Tibial artery (tissue), 4 donors: ENCODE measurements at places on chromosomes 4 and X.
A peak's percentile ranks its signal among the peaks of the same experiment; 100 is the strongest.

DNA sequence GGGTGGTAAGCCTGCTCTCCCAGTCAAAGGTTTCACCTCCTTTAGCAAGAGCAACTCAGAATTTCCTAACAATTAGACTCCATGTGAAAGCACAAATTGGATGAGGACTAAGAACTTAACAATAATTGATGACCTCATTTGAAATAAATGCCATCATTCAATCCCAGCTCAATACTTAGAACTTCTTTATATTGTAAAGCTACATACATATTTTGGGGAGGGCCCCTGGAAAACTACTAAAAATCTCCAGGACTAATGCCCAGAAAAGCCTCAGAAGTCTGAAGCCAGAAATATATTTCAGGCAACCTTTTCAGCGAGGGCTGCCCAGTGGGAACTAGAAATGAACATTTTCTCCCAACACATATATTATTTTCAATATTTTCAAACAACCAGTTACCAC is 38.1 kb downstream of the AMOT start:
- DNase-seq = no peak

DNA sequence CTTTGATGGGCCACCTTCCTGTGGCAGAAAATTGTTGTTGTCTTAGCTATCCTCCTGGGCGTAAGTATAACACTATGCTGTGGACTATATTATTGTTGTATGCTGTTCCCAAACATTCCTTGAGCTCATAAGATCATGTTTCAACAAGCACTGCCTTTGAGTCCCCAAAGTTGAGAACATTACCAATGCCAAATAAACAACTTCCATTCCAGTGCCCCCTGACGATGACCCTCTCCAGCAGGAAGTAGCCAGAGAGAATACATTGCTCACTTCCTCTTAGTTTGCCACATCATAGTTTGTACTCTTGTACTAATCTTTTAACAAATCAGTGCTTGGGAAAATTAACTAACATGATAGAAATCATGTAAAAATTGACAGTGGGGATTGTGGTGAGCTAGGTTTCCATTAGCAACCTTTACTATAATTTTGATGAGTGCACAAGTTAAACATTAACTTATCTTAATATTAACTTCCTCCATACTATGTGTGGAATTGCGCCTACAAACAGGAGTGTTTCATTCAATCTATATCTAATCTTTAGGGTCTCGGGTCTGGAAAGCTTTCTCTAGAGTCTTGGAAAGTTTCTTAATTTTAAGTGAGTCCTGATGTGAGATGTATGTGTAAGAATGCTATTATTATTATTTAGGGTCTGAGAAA is 20.3 kb upstream of the DHX15 start:
- no peak for DNase-seq

- DNase-seq = no peak
Observed at GRCh38 chr4:127419431-127419830, 213.3 kb upstream of the INTU start.

- no peak for DNase-seq
Observed at GRCh38 chr4:84916227-84916626, 50.3 kb downstream of the WDFY3 start.

DNA sequence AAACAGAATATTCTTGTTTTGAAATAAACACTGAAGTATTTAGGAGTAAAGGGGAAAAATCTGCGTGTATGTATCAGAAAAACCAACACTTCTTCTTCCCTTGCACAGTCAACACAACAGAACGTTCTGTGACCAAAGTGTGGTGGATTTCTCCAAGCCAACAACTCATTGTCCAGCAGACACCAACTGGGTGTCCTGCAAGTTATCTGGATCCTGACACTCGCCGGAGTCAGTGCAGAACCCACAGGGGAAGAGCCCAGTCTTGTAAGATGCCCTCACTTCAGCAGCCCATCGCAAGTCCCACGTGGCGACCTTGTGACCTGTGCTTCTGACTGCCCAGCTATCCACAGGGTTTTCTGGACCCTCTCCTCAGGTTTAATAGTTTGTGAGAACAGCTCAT is 630.7 kb upstream of the ZFP42 start:
- no peak for DNase-seq

GRCh38 chrX:153993079-153993478 is 20.5 kb downstream of the TMEM187 start:
- no peak for DNase-seq

GRCh38 chrX:110966839-110967238 is 129.2 kb upstream of the PAK3 start:
- no peak for DNase-seq

DNA sequence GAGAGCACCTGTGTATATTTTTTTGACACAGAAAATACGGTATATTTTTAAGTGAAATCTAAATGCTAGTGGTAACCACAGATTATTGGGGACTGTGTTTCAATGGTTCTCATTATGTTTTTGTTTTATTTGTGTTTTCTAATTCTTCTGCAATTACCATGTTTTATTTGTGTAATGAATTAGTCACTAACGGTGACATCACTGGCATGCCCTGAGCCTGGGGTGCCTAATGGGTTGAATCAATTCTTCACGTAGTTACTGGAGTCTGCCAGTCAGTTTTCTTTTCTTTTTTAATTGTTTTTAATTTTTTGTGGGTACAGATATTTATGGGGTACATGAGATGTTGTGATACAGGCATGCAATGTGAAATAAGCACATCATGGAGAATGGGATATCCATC is 168.8 kb downstream of the RELL1 start:
- DNase-seq = no peak

DNA sequence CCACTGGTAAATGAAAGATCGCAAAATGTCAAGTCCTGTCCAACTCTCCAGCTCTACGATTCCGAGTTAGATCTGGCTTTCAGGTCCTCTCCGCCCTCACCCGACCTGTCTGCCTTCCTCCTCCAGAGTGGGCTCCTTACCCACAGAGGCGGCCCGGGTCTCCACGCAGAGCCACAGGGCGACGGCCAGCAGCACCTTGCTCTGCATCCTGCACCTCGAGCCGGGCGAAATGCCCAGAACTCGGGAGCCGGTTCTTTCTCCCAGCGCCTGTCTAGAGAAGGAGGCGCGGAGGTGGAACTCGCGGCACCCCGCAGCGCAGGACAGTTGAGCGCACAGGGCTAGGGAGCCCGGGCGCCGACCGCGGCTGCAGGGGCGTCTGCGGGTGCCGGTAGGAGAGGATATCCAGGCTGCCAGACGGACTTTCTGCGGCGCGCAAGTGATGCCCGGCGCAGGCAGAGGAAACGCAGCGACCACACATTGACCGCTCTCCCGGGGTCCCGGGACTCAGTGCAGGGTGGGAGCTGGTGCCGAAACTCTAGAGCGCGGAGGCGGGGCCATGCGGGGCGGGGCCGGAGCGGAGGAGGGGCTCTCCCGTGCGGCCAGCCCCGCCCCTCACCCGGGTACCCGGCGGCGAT is at the start of gene KDR:
Gene KDR (minus strand): TSS at position 509 of the 635 bp plus-strand sequence. CDS start 302 bp downstream, at position 207.
- peak; percentile 20 for DNase-seq

GRCh38 chrX:45134775-45135174 is 65.9 kb downstream of the DIPK2B start:
- no peak for DNase-seq

- DNase-seq = no peak
Observed at GRCh38 chr4:27005905-27006590, 145.4 kb downstream of the STIM2 start.

- DNase-seq = no peak
Observed at GRCh38 chrX:121863976-121864375, 816.6 kb downstream of the GLUD2 start.

DNA sequence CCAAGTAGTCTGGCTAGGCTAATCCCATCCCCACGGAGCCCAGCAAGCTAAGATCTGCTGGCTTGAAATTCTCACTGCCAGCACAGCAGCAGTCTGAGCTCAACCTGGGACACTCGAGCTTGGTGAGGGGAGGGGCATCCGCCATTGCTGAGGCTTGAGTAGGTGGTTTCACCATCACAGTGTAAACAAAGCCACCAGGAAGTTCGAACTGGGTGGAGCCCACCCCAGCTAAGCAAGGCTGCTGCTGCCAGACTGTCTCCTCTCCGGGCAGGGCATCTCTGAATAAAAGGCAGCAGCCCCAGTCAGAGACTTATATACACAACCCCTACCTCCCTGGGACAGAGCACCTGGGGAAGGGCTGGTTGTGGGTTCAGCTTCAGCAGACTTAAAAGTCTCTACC is 639.6 kb downstream of the IQCM start:
- no peak for DNase-seq

GRCh38 chrX:69457756-69458155 is 46.4 kb upstream of the NALF2 start:
- no peak for DNase-seq

DNA sequence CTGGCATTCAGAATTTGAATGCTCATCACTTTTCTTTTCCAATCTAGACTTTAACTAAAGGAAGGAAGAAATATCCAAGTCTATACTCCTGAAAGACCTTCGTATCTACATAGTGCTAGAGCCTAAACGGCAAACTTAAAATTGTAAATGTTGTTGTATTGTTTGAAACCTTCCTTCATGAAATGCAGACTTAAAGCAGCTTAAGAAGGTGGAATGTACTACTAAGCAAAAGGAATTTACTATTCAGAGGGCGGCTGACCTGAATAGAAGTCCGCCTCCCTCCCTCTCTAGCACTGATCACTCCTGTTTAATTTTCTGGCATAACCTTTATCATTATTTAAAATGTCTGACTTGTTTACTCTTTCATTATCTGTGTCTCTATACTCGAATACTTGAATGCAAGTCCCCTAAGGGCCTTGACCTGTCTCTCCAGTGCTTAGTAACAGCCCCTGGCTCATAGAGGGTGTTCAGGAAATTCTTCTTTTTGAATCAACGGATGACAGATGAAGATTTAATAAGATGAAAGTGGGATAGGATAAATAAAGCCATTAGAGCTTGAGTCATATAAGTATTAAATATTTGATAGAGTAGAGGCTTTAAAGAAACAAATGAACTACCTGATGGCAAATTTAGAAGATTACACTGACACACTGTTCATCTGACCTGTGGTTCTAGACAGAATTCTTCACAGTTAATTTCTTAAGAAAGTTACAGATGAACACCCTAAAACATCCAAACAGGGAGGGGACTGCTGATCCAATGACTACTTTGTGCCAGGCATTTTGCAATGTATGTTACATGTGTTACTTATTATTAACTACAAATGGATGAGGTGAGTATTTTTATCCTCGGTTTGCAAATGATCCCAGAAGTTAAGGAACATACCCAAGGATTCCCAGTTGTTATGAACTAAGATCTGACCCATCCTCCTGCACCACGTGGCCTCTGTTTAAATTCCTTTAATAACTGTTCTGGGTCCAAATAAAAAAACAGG is 20.2 kb upstream of the RBPJ start:
- no peak for DNase-seq

DNA sequence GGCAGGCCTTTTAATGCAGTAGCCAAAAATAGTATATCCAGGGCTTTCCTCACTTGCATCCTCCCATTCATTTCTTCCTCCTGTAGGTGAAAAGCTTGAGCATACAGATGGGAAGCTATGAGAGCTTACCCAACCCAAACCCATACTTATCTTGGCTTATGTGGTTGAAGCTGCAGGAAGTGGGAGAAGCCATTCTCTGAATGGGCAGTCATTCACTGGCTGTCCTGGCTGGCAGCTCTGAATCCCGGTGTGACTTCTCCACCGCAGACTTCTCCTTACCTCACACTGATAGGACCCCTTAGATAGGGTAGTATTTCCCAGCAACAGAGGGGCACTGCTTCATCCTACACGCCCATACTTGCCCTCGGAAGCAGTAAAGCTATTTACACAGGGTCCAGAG is 125.4 kb downstream of the AMMECR1 start:
- no peak for DNase-seq

GRCh38 chrX:12002876-12003275 is 135.4 kb upstream of the FRMPD4 start:
- no peak for DNase-seq
